ENCODE measurements at places on chromosomes 16 and 17. TPM values are rescaled to one million over a fixed set of nuclear protein-coding genes. Genes with fewer than 3 reads are reported as not detected.

PIEZO1 gene
- 136 TPM for polyA plus RNA-seq

ERN2 gene
- not detected for polyA plus RNA-seq

TBC1D3E gene
- polyA plus RNA-seq, result not detected

GGT6 gene
- polyA plus RNA-seq, result 0.93 TPM

MRTFB gene
- polyA plus RNA-seq, result 10.2 TPM

ZG16 gene
- not detected for polyA plus RNA-seq

CYGB gene
- 10.3 TPM for polyA plus RNA-seq

MAPT gene
- 0.15 TPM for polyA plus RNA-seq

C16orf95 gene
- 1.4 TPM for polyA plus RNA-seq

LYZL6 gene
- not detected for polyA plus RNA-seq

FSCN2 gene
- polyA plus RNA-seq, result not detected

RNF222 gene
- 0.46 TPM for polyA plus RNA-seq

BAHCC1 gene
- 0.80 TPM for polyA plus RNA-seq

ACBD4 gene
- polyA plus RNA-seq, result 2.8 TPM

TLCD1 gene
- polyA plus RNA-seq, result 12.0 TPM

DNA sequence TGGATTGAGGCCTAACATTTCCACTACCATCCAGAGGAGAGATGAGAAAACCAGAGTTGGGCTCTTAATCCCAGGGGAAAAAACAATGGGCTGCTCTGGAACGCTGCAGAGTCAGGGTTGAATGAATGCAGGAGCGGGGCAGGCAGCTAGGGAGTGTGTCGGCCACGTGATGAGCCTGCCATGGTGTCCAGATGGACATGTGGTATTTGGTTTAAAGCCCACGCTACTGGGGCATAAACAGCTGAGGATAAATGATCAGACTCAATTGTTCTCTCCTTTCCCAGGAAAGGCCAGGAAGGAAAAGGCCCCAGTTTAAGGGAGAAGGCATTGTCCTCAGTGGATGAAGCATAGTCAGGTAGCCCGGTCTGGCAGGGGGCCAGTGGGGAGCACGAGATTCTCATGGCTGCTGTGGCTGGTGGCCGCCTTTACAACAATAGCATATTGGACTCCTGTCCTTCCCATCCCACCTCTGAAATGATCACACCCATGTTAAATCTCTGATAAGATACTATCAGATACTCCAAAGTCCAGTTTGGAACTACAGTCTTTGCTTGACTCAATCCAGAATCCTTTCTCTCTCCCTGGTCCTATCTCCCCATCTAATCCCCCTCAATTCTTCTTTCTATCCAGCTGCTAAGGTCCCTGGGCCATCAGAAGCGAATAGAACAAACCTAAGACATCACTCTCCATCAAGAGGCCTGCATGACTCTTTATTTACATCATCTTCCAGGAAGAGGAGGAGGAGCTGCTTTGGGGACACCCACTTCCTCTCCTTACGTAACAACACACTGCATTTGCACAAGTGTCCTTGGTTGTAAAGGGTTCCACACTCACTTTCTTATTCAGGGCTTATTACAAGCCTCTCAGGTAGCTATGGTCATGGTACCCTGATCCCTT, 20.4 kb downstream of the CA4 start:
- H3K27ac ChIP-seq, result no peak overlapping the region
- H3K27me3 ChIP-seq, result no peaks in the 10 kb centered on the region
- H3K4me3 ChIP-seq, result no peak overlapping the region
- peaks cover 7% of the 10 kb centered on the region for H3K4me1 ChIP-seq

GRCh38 chr16:12146966-12147365, 170.4 kb downstream of the SNX29 start:
- H3K27me3 ChIP-seq, result no peaks in the 10 kb centered on the region
- no peaks in the 10 kb centered on the region for H3K36me3 ChIP-seq
- no peak for DNase-seq
- no peak overlapping the region for H3K27ac ChIP-seq
- no peaks in the 10 kb centered on the region for H3K4me1 ChIP-seq

- H3K36me3 ChIP-seq, result peaks cover 3% of the 10 kb centered on the region
- no peaks in the 10 kb centered on the region for H3K4me1 ChIP-seq
- no peak overlapping the region for H3K4me3 ChIP-seq
- no peak for DNase-seq
- no peaks in the 10 kb centered on the region for H3K27me3 ChIP-seq
These were observed 8.3 kb upstream of the ZKSCAN2 start for GRCh38 chr16:25265968-25266367.

DNA sequence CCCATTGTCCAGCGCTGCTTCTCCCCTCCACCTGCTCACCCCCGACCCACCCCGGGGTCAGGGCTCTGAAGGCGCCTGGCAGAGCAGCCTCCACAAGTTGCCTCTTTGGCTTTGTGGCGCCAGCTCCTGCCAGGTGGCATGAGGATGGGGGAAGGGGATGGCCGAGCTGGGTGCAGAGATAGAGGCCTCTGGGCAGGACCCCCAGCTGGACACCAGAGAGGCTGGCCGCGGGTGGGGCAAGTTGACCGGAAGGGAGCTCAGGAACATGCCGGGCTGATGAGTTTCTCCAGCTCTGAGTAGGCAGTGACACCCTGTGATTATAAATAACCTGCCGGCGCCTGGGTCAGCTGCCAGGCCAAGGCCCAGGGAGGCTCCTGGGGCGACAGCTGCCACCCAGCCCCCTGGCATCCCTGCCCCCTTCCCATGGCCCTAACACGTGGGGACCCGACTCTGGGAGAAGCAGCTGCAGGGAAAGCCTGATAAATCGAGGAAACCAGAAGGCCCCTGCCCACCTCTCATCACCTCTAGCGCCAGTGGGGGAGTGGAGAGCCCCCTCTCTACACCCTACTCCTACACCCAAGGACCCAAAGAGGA, 729 bp downstream of the P2RX5 start:
- no peak overlapping the region for H3K27ac ChIP-seq
- H3K4me1 ChIP-seq, result peaks cover 4% of the 10 kb centered on the region
- no peaks in the 10 kb centered on the region for H3K36me3 ChIP-seq
- H3K4me3 ChIP-seq, result peak overlapping the region; percentile 36
- no peak for DNase-seq

GRCh38 chr16:83054283-83054682, 427.5 kb downstream of the CDH13 start:
- H3K36me3 ChIP-seq, result no peaks in the 10 kb centered on the region
- no peak overlapping the region for H3K27ac ChIP-seq
- no peak overlapping the region for H3K4me3 ChIP-seq
- no peaks in the 10 kb centered on the region for H3K4me1 ChIP-seq

- H3K27me3 ChIP-seq, result peaks cover 60% of the 10 kb centered on the region
- no peak overlapping the region for H3K4me3 ChIP-seq
- no peak overlapping the region for H3K27ac ChIP-seq
These were observed 806 bp downstream of the TBX21 start for GRCh38 chr17:47733674-47734410.

- H3K27ac ChIP-seq, result no peak overlapping the region
- H3K4me1 ChIP-seq, result no peaks in the 10 kb centered on the region
- no peaks in the 10 kb centered on the region for H3K36me3 ChIP-seq
- H3K27me3 ChIP-seq, result no peaks in the 10 kb centered on the region
- no peak for DNase-seq
These were observed 40.7 kb upstream of the DOC2B start for GRCh38 chr17:222172-222571.

DNA sequence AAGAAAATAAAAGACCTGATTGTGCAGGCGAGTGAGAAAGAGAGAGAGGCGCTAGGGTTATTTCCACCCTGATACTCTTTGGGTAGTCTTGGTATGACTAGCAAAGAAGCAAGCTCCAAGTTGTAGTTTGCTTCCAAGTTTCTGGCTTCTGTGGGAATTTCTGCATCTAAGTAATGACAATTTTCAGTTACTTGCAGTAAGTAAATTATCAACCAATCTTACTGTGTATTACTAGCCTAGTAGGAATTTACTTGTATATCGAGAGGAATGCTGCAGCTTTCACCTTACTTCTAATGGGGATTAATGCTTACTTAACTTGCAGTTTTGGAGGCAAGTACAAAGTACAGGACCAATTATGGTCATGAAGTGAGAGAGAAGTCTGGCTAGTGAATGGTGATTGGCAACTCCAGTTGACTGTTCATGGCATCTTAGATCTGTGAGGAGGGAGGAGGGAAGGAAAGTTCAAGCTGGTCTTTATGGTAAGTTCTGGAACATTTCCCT, 31.9 kb downstream of the TENT4B start:
- no peak overlapping the region for H3K27ac ChIP-seq
- no peaks in the 10 kb centered on the region for H3K36me3 ChIP-seq
- H3K4me1 ChIP-seq, result peaks cover 6% of the 10 kb centered on the region
- no peak for DNase-seq
- no peaks in the 10 kb centered on the region for H3K27me3 ChIP-seq

- H3K4me3 ChIP-seq, result peak overlapping the region; percentile 24
- peaks cover 64% of the 10 kb centered on the region for H3K4me1 ChIP-seq
- DNase-seq, result no peak
- no peaks in the 10 kb centered on the region for H3K27me3 ChIP-seq
These were observed 12.7 kb downstream of the JUP start for GRCh38 chr17:41773731-41774193.

DNA sequence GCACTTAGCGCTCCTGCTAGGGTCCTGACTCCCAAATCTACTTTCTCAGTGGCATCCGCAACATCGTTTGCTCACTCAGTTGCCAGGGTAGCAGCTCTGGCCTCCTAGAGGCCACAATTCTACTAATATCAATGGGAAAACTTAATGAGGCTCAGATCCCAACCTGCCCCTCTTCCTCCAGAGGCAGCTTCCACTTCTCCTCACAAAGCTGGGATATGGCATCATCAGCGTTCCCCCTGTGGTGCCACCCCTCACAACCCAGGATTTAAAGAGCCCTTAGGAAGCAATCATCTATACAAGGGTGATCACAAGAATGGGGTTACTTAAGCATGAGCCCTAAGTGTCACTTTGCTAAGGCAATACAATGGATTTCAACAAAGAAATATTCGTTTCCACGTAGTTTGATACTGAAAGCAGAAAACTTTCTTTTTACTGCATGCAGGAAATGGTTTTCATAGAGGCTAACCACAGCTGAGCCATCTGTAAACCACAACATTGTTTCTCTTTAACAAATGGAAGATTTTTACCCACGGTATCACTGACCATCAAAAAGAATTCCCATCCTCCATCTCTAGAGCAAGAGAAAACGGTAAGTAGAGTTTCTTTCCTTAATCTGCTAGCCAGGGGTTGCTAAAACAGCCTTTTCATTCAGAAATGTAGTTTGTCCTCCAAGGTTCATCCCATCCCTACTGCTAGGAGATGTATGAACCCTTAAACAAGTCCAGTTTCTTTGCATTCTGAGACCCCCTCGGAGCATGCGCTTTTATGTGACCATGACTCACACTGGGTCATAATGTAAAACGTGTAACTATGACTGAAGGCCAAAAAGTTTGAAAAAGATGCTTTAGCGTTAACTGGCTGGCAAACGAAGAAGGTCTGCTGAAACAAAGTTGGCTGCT, 68.3 kb upstream of the BCAR1 start:
- H3K4me1 ChIP-seq, result peaks cover 34% of the 10 kb centered on the region
- no peak for DNase-seq
- peaks cover 5% of the 10 kb centered on the region for H3K36me3 ChIP-seq
- no peak overlapping the region for H3K27ac ChIP-seq
- no peak overlapping the region for H3K4me3 ChIP-seq

- H3K27me3 ChIP-seq, result no peaks in the 10 kb centered on the region
- H3K27ac ChIP-seq, result no peak overlapping the region
- no peak for DNase-seq
- H3K4me1 ChIP-seq, result no peaks in the 10 kb centered on the region
- no peaks in the 10 kb centered on the region for H3K36me3 ChIP-seq
These were observed 139.0 kb downstream of the STX8 start for GRCh38 chr17:9436630-9437029.

GRCh38 chr17:4334776-4335584, 31.5 kb downstream of the UBE2G1 start:
- peaks cover 26% of the 10 kb centered on the region for H3K4me1 ChIP-seq
- H3K4me3 ChIP-seq, result no peak overlapping the region
- DNase-seq, result no peak
- peaks cover 4% of the 10 kb centered on the region for H3K36me3 ChIP-seq
- no peak overlapping the region for H3K27ac ChIP-seq
- no peaks in the 10 kb centered on the region for H3K27me3 ChIP-seq

DNA sequence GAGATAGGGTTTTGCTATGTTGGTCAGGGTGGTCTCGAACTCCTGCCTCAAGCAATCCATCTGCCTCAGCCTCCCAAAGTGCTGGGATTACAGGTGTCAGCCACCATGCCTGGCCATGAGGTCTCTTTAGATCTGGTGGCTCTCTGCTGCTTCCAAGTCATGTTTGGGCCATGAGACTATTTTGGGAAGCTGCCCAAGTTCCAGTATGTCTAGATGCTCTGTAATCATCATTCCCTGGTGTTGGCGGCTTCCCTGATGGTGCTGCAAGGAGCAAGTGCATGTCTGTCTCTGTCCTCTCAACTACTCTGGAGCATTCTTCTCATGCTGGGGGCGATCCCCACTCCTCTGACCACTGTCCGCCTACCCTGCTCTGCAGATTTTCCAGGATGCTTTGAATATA, 6.4 kb upstream of the ODF4 start:
- no peak for DNase-seq
- H3K4me1 ChIP-seq, result no peaks in the 10 kb centered on the region
- H3K27me3 ChIP-seq, result peaks cover under 1% of the 10 kb centered on the region
- H3K27ac ChIP-seq, result no peak overlapping the region
- H3K4me3 ChIP-seq, result no peak overlapping the region

DNA sequence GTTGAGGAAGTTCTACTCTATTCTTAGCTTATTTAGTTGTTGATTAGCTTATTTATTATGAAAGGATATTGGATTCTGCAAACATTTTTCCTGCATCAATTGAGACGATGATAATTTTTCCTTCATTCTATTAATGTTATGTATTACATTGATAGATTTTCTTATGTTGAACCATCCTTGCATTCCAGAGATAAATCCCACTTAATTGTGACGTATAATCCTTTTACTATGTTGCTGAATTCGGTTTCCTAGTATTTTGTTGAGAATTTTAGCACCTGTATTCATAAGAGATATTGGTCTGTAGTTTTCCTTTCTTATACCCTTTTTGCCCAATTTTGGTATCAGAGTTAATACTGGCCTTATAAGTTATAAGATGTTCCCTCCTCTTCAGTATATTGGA, 47.6 kb upstream of the BRD7 start:
- H3K36me3 ChIP-seq, result no peaks in the 10 kb centered on the region
- H3K4me1 ChIP-seq, result no peaks in the 10 kb centered on the region
- H3K27ac ChIP-seq, result no peak overlapping the region
- H3K27me3 ChIP-seq, result no peaks in the 10 kb centered on the region
- DNase-seq, result no peak
- no peak overlapping the region for H3K4me3 ChIP-seq

All from keratinocyte (primary cell).